ENCODE measurements at places on chromosomes 1 and 21.

DNA sequence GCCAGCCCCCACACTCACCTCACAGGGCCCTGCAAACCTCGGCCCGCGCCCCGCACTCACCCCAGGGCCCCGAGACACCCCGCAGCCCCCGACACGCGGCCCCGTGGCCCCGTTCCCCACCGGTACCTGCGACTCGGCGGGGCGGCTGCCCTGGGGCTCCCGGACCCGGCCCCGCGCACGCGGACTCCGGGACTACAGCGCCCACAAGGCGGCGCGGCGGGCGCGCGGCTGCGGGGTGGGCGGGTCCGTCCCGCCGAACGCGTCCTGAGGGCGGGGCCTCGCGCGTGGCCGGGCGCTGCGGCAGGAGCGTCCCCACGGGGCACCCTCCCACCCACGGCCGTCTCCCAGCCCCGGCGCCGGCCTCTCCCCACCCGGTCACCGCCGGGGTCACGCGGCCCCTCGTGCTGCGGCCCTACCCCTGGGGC is at the start of gene SLC19A1:
SLC19A1 (minus strand) TSS at position 199 of the 425 bp plus-strand sequence. CDS start 4,481 bp downstream, outside the sequence.
- no peak for DNase-seq

GRCh38 chr1:85743814-85744213 is 35.6 kb upstream of the ZNHIT6 start:
- no peak for DNase-seq

- no peak for DNase-seq
Observed at GRCh38 chr1:235892734-235893413, 26.2 kb upstream of the LYST start.

DNA sequence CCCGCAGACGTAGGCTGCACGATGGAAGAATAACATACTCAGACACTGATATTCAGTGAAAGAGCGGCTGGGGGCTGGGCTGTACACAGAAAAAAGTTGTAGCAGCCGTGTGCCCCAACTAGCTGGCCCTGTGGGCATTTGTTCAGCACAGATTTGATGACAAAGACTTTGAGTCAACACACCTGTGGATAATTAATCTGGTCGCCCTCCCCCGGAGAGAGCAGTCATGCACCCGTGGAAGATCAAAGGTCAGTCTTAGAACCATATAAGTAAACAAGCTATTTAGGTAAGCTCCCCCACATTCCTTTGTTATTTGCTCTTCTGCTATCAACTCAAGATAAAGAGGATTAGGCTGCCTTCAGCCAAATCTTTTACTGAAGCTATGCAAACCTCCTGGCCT is 148.4 kb upstream of the HMCN1 start:
- no peak for DNase-seq

DNA sequence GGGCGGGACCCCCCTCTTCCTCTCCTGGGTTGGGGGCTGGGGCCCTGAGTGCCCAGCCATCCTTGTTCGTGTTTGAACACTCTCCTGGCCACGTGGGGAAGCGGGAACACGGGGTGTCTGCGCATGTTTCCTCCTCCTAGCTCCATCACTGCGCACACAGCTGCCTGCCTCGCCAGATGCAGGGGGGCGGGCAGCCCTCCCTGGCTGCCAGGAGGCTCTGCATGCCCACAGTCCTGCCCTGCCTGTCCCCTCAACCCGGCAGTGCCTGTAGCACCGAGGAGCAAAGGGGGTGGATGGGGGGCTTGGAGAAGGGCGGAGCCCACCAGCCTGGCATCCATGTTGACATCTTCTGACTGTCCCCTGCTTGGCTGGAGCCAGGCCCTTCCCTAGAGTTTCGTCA is 1.8 kb upstream of the SLC25A34 start:
- DNase-seq, result no peak

DNA sequence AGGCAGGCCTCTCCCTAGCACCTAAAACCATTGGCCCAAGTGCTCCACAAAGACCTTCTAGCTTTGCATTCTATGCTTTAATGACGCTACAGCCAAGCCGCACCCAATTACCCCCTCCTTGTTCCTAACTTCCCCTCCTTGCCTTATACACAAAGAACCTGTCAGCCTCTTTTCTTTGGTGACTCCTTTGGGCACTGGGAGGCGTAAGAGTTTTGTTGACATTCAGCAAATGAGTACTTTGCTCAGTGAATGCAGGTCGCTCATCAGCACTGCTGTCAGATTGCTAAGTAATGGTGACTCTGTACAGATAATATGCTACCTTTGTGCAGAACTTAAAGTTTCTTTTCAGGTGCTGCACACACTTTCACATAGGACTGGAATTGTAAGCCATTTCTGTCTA is 187.6 kb upstream of the FAM78B start:
- DNase-seq, result no peak

GRCh38 chr1:239879321-239880170 is 212.1 kb upstream of the FMN2 start:
- no peak for DNase-seq

DNA sequence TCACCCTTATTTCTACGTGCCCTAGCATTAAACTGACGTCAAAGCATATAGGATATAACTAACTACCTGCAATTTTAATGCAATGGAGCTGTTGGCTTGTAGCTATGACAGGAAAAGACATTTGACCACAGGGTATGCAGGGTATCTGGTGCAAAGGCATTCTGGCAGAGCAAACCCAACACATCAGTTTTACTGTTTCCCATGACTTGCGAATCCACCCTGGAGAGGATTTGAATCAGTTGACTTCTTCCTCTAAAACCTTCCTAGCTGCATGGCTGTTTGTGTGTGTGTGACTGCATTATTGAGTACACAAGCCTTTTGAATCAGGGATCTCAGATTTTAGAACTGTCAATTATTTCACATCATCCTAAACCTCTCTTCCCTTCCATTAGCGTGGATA is 41.7 kb upstream of the SYT14 start:
- no peak for DNase-seq

- DNase-seq, result no peak
Observed at GRCh38 chr1:22292011-22292788, 149.3 kb upstream of the WNT4 start.

DNA sequence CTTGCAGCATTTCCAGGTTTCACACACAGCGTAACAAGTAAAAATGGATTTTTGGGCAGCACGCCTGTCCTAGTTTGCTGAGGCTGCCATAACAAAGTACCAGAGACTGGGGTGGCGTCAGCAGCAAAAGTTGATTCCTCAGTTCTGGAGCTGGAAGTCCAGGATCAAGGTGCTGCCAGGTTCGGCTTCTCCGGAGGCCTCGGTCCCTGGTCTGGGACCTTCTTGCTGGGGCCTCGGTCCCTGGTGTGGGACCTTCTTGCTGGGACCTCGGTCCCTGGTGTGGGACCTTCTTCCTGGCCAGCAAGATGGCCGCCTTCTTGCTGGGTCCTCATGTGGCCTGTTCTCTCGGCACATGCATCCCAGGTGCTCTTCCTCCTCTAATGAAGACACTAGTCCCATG is 104.0 kb downstream of the PDE9A start:
- no peak for DNase-seq

DNA sequence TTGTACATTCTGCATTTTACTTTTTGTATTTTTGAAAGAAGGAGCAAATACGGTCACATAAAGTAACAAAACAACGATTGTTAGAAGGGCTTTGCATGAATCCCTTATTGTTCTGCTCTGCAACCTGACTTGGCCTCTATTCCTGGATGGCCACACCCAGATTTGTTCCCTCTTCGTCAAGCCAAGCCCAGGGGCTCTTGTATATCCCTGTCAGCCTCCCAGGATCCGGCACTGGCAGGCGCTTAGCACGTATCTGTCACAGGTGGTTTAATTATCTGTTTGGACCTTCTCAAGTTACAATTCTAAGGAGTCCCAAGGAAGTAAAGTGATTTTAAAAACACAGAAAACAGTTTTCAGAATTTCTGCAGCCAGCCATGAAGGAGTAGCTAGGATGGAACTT is 28.0 kb downstream of the CRYAA start:
- DNase-seq, result no peak

- no peak for DNase-seq
Observed at GRCh38 chr1:53183095-53183990, 13.3 kb upstream of the CPT2 start.

- DNase-seq, result no peak
Observed at GRCh38 chr1:23673086-23673813, 18.4 kb upstream of the RPL11 start.

DNA sequence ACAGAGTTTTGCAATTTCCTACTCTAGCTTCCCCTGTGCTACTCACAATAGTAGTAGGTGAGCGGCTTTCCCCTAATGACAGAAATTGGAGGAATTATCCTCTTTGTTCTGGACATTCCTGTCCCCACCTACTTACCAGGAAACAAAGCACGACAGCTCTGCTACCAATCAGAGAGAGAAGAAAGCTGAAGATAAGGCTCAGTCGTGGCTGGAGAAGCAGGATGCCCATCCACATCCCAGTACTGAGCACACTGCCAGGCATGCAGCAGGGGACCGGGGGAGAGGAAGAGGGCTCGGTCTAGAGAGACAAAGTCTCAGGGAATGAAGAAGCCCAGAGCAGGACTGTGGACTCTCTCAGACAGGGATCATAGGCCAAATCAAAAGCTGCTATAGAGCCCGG is 134.1 kb upstream of the KRTAP19-8 start:
- no peak for DNase-seq

- DNase-seq, result no peak
Observed at GRCh38 chr1:226948996-226949395, 8.9 kb downstream of the COQ8A start.

DNA sequence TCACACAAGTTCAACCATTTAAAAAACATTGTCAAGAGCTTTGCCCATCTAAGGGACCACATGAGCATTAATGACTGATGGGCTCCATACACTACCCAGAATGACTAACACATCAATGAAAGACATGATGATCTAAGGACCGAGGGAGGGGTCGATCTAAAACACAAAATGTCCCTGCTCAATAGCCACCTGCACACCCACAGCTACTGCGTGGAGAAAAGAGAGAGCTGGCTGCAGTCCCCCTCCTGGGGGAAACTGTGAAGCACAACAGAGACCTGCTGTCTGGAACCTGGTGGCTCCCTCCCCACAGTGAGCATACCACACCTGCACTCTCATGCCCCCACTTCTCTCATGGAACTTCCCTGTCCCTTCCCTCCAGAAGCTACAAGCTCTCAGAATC is 130.1 kb upstream of the ERG start:
- DNase-seq, result no peak

GRCh38 chr1:64033667-64034220 is 169.7 kb upstream of the UBE2U start:
- no peak for DNase-seq

- no peak for DNase-seq
Observed at GRCh38 chr1:77556045-77556444, 126.4 kb downstream of the ZZZ3 start.

DNA sequence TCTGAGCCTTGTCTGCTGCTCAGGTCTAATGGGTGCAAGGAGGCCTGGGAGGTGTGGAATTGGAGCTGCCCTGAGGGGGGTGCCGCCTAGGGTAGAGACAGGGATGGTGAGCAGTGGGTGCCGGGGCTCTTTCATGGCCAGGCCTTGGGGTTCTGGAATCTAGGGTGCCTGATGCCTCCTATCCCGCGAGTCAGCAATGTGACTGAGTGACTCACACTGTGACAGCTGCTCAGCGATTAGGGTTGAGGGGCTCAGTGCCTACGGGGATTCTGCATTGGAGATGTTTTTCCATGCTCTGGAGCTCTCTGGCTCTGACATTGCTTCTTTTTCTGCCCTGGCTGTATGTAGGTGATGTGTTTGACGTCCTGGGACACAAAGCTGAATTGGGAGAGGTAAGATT is 16.8 kb downstream of the ATP8B2 start:
- no peak for DNase-seq

DNA sequence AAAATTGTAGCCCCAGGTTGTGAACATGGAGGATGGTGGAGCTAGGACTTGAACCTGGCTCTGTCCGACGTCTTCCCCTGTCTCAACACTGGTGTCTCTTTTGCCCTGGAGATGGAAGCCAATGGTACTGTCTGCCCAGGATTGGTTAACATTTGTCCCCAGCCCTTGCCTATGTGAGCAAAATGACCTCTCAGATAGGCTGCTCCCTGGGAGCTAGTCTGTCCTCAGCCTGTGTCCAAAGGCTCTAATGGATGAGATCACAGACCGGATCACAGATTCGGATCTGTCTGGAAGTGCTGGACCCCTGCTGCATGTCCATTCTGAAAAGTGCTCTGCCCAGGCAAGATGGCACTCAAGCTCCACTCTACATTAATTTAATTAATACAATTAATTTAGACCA is 394.4 kb upstream of the VAMP3 start:
- no peak for DNase-seq

DNA sequence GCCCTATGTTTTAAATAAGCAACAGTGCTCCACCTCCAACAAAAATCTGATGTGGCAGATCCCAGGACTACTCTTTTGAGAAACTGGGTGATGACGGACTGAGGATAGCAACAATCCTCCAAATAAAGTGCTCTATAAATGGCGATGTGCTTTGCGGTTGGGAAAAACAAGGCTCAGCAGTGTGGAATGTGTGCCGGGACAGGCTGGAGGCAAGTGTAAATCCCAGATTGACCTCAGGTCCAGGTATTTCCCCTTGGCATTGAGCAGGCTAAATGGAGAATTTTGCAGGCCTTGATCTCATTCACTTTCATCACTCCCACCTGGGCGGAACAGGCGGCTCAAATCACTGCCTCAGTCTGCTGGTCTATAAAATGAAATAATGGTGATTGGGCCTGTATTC is 35.1 kb downstream of the LRRC42 start:
- DNase-seq, result no peak

DNA sequence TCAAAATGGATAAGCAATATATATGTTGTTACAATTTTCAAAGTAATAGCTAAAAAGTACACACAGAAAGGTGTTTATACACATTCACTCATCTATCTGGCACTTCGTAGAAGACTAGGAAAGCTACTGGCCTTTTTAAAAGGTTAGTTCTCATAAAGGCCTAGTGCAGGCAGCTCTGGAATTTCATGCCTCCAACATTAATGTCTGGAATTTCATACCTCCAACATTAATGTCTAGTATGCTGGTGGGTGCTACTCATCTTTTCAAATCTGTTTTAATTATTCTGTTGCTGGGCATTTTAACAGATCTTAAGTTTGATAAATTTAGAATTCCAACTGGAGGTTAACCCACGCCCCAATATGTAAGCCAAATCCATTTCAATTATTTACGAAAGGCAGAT is 124.2 kb downstream of the AKT3 start:
- no peak for DNase-seq
